ENCODE measurements at places on chromosomes 2 and 18. TPM values are rescaled to one million over a fixed set of nuclear protein-coding genes. Genes with fewer than 3 reads are reported as not detected.

GRCh38 chr2:59184276-59185020, 943.3 kb upstream of the FANCL start:
- H3K4me3 ChIP-seq = no peak overlapping the region
- no peaks in the 10 kb centered on the region for H3K27me3 ChIP-seq
- no peak for DNase-seq
- H3K27ac ChIP-seq = no peak overlapping the region

DNA sequence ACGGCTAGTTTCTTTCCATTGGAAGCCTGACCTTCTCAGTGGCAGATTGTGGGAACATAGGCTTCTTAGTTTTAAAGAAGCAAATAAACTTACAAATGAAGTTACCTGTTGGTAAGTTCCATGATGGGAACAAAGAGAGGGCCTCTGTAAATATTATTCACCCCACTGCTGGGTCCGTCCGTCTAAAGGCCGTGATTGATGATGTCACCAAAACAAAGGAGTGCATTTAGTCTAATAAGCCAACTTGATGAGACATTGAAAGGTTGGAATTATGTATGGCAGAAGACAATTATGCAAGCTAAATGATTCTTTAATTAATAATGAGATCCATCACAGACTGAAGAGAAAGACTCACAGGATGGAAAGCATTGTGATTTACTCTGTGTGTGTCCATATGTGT, 1091.9 kb upstream of the FANCL start:
- H3K4me1 ChIP-seq = no peaks in the 10 kb centered on the region
- no peak overlapping the region for H3K27ac ChIP-seq
- H3K4me3 ChIP-seq = no peak overlapping the region
- no peaks in the 10 kb centered on the region for H3K27me3 ChIP-seq
- DNase-seq = no peak
- no peaks in the 10 kb centered on the region for H3K36me3 ChIP-seq

DNA sequence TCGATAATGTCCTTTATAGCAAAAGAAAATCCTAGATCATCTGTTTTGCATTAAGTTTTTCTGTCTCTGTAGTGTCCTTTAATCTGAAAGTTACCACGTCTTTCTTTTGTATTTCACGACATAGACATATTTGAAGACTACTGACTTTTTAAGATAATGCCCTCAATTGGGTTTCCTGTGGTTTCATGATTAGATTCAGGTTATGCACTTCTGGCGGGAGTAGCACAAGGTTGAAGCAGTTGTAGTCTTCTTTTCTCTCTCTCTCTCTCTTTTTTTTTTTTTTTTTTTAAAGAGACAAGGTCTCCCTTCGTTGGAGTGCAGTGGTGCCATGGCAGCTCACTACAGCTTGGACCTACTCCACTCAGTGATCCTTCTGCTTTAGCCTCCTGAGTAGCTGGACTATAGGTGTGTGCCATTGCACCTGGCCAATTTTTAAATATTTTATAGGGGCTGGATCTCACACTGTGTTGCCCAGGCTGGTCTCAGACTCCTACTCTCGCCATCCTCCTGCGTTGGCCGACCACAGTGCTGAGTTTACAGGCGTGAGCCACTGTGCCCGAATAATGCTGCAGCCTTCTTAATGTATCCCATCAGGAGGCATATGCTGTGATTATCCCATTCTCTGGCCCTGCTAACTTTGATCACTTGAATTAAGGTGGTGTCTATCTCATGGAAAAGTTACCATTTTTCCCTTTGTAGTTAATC, 3.9 kb downstream of the INPP4A start:
- peaks cover 54% of the 10 kb centered on the region for H3K36me3 ChIP-seq
- no peaks in the 10 kb centered on the region for H3K27me3 ChIP-seq
- H3K4me3 ChIP-seq = peak overlapping the region; percentile 93

DNA sequence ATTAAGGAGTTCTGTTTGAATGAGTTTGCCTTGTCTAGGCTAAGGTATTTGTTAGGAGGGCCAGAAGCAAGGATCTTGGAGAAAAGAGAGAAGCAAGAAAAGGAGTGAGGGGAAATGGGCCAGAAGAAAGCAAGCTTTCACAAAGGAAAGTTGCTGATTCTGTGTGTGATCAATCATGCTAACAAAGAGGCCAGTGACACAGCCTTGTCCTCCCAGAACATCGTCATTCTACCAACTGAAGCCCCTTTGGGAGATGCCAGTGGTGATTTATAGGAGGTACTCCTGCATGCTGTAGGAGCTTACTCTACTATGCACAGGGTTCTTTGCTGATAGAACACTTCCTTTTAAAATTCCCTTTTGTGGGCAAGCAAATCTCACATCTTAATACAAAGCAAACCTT, 449.2 kb upstream of the SPRED2 start:
- no peaks in the 10 kb centered on the region for H3K36me3 ChIP-seq
- no peaks in the 10 kb centered on the region for H3K27me3 ChIP-seq
- H3K4me1 ChIP-seq = no peaks in the 10 kb centered on the region
- no peak overlapping the region for H3K4me3 ChIP-seq

MBOAT2 gene
- 8.8 TPM for total RNA-seq

- H3K36me3 ChIP-seq = no peaks in the 10 kb centered on the region
- peaks cover 55% of the 10 kb centered on the region for H3K27me3 ChIP-seq
- no peaks in the 10 kb centered on the region for H3K4me1 ChIP-seq
- H3K27ac ChIP-seq = no peak overlapping the region
- DNase-seq = no peak
Measured at GRCh38 chr2:69046221-69046662, 33.3 kb downstream of the ANTXR1 start.

- no peak overlapping the region for H3K4me3 ChIP-seq
- no peak overlapping the region for H3K27ac ChIP-seq
- H3K27me3 ChIP-seq = peaks cover 28% of the 10 kb centered on the region
Measured at GRCh38 chr18:59101830-59102414, 37.8 kb upstream of the SEC11C start.

GRCh38 chr2:201924453-201924852, 109.2 kb upstream of the FZD7 start:
- no peaks in the 10 kb centered on the region for H3K36me3 ChIP-seq
- DNase-seq = no peak
- no peak overlapping the region for H3K4me3 ChIP-seq
- H3K27ac ChIP-seq = no peak overlapping the region

DNA sequence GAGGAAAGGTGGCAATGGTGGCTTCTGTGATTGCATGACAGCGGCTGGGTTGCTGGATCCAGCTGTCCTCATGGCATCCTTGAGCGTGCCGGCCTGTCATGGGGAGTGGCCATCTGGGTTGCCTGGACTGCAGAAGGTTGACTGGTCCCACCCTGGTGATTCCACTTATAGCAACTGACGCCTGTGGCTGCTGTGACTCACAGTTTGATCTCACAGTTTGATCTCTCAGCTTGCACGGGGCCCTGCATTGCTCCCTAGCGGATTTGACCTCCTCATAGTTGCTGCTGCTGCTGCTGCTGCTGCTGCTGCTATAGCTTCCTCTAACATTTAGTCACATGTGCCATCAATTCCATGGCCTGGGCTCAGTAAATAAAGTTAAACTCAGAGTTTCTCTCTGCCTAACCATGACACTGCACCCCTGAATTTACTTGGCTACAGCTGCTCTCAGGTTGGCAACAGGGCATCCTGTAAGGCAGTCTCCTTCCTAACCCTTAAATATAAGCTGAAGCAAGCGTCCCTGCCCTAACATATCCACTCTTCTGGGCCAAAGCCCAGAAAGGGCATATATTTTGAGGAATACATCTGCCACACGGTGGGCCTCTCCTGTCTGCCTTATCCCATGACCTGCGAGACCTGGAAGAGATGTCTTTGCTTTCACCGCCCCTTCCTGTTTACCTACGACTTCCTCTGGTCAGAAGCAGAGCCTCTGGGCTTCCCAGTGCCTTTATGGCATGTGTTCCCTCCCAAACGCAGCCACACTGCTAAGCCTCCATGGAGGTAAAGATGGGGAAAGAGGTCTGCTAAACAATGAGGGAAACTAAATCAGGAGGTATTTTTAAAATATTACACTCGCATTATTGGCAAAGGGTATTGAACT, 37.8 kb upstream of the CCDC150 start:
- H3K36me3 ChIP-seq = no peaks in the 10 kb centered on the region
- H3K27me3 ChIP-seq = peaks cover 21% of the 10 kb centered on the region
- no peak overlapping the region for H3K27ac ChIP-seq
- no peaks in the 10 kb centered on the region for H3K4me1 ChIP-seq
- H3K4me3 ChIP-seq = no peak overlapping the region

HOXD8 gene
- not detected for total RNA-seq

TLX2 gene
- total RNA-seq = 0.52 TPM

- H3K27ac ChIP-seq = no peak overlapping the region
- no peaks in the 10 kb centered on the region for H3K27me3 ChIP-seq
- no peaks in the 10 kb centered on the region for H3K4me1 ChIP-seq
- DNase-seq = no peak
- H3K4me3 ChIP-seq = no peak overlapping the region
Measured at GRCh38 chr2:222637067-222637466, 18.8 kb downstream of the FARSB start.

DNA sequence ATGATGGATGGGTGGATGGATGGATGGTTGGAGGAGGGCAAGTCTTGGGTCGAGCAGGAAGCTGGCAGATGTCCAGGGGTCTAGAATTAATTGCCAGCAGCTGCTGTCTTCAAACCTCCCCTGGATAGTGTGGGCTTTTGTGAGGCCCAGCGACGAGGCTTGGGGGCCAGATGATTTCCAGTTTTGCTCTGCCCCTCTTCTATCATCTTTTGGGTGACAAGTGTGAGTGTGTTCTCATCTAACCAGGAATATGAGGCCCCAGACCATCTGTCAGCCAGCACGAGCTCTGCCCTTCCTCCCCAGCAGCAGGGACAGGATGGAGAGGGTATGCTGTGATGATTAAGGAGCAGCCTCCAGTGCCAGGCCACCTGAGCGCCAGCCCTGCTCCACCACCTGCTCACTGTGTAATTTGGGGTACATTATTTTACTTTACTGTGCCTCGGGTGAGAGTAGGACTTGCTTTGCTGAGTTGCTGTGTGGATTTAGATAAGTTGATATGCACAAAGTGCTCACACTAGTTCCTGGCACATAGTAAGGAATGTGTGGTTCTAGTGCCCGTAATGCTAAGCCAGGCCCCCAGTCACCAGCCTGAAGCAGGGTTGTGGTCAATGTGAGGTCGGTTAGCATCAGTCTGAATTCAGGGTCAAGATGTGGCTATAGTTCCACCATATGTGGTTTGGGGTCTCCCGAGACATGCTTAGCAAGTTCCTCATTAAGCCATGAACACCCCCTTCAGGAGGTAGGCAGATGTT, 251.1 kb downstream of the CYP26B1 start:
- no peaks in the 10 kb centered on the region for H3K4me1 ChIP-seq
- no peak overlapping the region for H3K4me3 ChIP-seq
- no peak for DNase-seq
- H3K27me3 ChIP-seq = no peaks in the 10 kb centered on the region
- H3K36me3 ChIP-seq = no peaks in the 10 kb centered on the region

GRCh38 chr2:86787736-86788135, 3.0 kb downstream of the CD8A start:
- peaks cover 48% of the 10 kb centered on the region for H3K27me3 ChIP-seq
- no peak for DNase-seq
- no peak overlapping the region for H3K4me3 ChIP-seq
- H3K27ac ChIP-seq = no peak overlapping the region
- H3K4me1 ChIP-seq = peaks cover 22% of the 10 kb centered on the region

FAM110C gene
- total RNA-seq = 0.21 TPM

AMER3 gene
- total RNA-seq = not detected

DNA sequence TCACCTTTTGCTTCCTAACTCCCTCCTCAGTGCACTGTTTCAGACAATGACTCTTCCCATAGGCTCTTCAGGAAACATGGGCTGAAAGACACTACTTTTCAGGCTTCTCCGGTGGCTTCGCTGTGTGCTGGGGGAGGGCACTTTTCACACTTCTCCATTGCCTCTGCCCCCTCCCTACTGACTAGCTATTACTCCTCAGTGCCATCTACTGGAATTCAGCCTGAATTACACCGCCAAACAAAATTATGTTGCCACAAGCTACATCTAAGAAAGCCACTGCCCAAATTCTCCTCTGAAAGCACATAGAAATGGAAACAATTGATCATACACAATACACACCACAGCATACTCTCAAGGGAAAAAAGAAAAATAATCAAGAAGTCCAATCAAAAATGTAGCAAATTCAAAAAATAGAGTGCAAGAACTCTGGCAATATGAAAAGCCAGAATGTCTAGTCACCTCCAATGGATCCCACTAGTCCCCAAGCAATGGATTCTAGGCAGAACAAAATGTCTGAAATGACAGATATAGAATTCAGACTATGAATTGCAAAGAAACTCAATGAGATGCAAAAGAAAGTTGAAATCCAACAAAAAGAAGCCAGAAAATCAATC, 1139.4 kb upstream of the GYPC start:
- no peak overlapping the region for H3K4me3 ChIP-seq
- no peaks in the 10 kb centered on the region for H3K36me3 ChIP-seq
- H3K27me3 ChIP-seq = no peaks in the 10 kb centered on the region
- H3K27ac ChIP-seq = no peak overlapping the region
- no peaks in the 10 kb centered on the region for H3K4me1 ChIP-seq
- peak; percentile 6 for DNase-seq

EPAS1 gene
- 6.9 TPM for total RNA-seq

PARD3B gene
- total RNA-seq = 0.50 TPM

GRCh38 chr2:231463698-231464575, at the start of gene NCL:
TSS of gene NCL (minus strand) at chr2:231464484. CDS start at chr2:231464353, 131 bp downstream.
- peaks cover 52% of the 10 kb centered on the region for H3K4me1 ChIP-seq
- H3K27me3 ChIP-seq = no peaks in the 10 kb centered on the region
- H3K4me3 ChIP-seq = peak within 1 kb of the TSS; percentile 95
- DNase-seq = peak; percentile 90
- peaks cover 44% of the 10 kb centered on the region for H3K36me3 ChIP-seq
- peak within 1 kb of the TSS; percentile 100 for H3K27ac ChIP-seq

DNA sequence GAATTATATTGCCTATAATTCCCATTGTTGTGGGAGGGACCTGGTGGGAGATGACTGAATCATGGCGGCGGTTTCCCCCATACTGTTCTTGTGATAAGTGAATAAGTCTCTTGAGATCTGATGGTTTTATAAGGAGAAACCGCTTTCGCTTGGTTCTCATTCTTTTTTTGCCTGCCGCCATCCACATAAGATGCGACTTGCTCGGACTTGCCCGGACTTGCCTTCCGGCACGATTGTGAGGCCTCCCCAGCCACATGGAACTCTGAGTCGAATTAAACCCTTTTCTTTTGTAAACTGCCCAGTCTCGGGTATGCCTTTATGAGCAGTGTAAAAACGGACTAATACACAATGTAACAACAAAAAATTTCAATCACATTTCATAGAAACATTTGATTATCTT, 115.8 kb downstream of the C2orf74 start:
- H3K27ac ChIP-seq = no peak overlapping the region
- no peak for DNase-seq
- H3K4me1 ChIP-seq = no peaks in the 10 kb centered on the region
- no peak overlapping the region for H3K4me3 ChIP-seq
- H3K36me3 ChIP-seq = peaks cover 33% of the 10 kb centered on the region

GRCh38 chr18:5543773-5544389, at the start of gene EPB41L3:
TSS of gene EPB41L3 (minus strand) at chr18:5543997. CDS start at chr18:5489183, 54,814 bp downstream.
- peak; percentile 32 for DNase-seq
- H3K36me3 ChIP-seq = no peaks in the 10 kb centered on the region
- peaks cover 42% of the 10 kb centered on the region for H3K27me3 ChIP-seq

TUBA3E gene
- total RNA-seq = not detected

- H3K4me3 ChIP-seq = no peak overlapping the region
- no peak for DNase-seq
- no peaks in the 10 kb centered on the region for H3K4me1 ChIP-seq
- H3K36me3 ChIP-seq = no peaks in the 10 kb centered on the region
- no peak overlapping the region for H3K27ac ChIP-seq
Measured at GRCh38 chr2:175432021-175432420, 250.5 kb upstream of the ATP5MC3 start.

GALNT13 gene
- total RNA-seq = not detected

- H3K4me3 ChIP-seq = no peak overlapping the region
- no peak for DNase-seq
- H3K27ac ChIP-seq = no peak overlapping the region
- no peaks in the 10 kb centered on the region for H3K27me3 ChIP-seq
- H3K36me3 ChIP-seq = no peaks in the 10 kb centered on the region
- no peaks in the 10 kb centered on the region for H3K4me1 ChIP-seq
Measured at GRCh38 chr18:68299906-68300305, 415.0 kb downstream of the TMX3 start.

IMP4 gene
- total RNA-seq = 75.2 TPM
